Muscle of back (tissue), 13 donors: ENCODE measurements at places on chromosomes 2 and 18.

DNA sequence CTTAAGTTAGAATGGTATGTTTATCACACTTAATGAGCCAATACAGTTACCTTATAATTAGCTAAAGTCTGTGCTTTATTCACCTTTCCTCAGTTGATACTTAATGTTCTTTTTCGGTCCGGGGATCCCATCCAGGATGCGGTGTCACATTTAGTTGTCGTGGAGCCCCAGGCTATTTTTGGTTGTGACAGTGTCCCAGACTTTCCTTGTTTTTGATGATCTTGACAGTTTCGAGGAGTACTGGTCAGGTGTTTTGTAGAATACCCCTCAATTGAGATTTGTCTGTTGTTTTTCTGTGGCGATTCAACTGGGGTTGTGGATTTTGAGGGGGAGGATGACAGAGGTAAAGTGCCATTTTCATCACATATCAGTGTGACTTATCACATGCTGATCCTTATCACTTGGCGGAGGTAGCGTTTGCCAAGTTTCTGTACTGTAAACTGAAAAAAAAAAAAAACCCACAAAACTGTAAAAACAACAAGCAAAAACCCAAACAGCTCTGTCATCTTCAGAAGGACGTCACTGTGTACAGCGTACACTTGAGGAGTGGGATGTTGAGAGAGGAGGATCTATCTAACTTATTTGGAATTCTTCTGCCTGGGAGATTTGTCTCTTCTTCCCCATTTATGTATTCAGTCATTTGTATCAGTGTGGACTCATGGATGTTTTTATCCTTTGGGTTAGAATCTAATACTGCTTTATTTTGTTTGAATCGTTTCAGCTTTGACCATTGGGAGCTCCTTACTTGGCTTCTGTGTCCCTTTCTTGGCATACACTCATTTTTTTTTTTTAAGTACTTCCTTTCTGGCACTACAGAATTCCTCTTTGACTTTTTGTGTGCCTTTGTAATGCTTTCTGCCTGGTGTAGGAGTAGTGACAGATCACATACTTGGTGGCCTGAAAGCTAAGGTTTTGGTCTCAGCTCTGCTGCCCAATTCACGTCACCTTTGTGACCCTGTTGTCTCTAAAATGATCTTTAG lies 68.1 kb downstream of the FMNL2 start:
- peak; percentile 31 for DNase-seq

DNA sequence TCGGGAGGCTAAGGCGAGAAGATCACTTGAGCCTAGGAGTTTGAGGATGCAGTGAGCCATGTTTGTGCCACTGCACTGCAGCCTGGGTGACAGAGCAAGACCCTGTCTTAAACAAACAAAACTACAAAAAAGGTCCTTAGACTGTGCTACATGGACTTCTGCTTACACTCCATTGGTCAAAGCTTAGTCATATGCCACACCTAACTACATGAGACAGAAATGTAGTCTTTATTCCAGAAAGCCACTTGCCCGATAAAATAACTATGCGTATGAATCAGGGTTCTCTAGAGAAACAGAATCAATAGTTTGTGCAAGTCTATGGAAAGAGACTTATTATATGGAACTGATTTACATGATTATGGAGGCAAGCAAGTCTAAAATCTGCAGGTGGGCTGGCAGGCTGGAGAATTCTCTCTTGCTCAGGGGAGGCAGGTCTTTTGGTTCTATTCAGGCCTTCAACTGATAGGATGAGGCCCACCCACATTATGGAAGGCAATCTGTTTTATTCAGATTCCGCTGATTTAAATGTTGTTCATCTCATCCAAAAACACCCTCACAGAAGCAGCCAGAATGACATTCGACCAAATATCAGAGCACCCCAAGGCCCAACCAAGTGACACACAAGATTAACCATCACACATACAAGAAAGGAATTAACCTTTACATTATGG lies 114.4 kb upstream of the SIX2 start:
- no peak for DNase-seq

DNA sequence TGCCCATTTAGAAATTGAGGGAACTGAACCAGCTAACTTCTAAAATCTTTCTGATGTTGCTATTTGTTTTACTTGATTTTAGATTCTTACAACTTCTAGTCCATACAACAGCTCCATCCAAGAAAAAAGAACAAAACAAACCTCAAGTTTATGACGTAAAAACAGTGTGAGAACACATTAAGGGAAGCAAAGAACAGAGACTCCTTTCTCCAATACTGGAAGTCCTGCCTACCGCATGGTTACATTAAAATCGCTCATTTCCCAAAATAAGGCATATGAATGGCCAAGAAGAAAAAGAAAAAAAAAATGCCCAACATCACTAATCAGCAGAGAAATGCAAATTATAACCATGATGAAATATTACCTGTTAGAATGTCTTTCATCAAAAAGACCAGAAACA lies 110.0 kb downstream of the TRIB2 start:
- no peak for DNase-seq

DNA sequence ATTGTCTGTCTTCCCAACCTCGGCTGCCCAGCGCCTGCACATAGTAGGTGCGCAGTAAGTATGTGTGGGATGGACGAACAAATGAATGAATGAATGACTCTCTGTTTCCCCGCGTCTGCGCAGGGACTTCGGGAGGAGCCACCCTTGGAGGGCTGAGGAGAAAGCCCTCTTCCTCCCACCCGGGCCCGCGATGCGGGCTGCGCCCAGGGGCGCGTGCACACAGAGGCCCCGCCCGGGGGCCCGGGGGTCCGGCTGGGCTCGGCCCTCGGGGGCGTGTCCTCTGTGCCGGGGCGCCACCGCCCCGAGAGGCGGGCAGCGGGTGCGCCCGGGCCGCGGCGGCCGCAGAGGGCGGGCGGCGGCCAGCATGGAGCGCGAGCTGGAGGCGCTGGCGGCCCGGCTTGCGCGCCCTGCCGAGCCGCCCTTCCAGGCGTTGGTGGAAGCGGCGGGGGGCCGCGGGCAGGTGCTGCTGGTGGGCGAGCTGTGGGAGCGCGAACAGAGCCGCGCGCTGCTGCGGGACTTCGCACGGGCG lies at the start of gene C2orf72:
Gene C2orf72 (plus strand): TSS at position 322 of the 529 bp plus-strand sequence. CDS start 43 bp downstream, at position 365.
- no peak for DNase-seq
